Upper lobe of right lung (tissue), 1 donor: ENCODE measurements at places on chromosomes 7 and 10. TPM values are rescaled to one million over a fixed set of nuclear protein-coding genes. Genes with fewer than 3 reads are reported as not detected.

SLK gene
- total RNA-seq, result 46.7 TPM

GRCh38 chr10:102157224-102157623 is 5.0 kb downstream of the NOLC1 start:
- no peak for DNase-seq

AGMO gene
- total RNA-seq, result 0.20 TPM

DNA sequence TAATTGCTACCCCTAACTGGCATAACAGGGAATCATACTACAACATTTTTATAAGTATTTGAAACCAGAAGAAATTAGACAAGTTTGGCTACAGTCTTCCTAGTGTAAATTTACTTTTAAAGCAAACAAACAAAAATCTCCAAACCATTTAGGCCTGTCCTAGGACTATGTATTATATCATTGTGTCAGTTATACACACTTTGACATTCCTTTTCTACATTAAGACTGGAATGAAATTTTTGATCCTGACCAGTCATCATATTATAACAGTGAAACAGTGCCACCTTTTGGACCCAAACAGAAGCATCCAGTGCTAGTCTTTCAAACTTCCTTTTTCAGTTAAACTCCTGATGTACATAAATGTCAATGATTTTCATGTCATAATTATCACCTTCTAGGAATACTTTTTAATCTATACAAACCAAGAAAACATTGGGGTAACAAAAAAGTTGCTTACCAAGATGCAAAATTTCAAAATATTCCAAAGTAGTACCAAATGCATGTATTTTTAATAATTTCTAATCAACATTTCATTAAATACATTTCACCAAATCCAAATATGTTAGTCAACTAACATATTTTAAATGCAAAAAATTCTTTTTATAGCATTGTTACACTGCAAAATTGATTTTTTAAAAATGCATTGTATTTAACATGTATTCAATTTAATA is 75.7 kb downstream of the IMMP2L start:
- no peak for DNase-seq

DNA sequence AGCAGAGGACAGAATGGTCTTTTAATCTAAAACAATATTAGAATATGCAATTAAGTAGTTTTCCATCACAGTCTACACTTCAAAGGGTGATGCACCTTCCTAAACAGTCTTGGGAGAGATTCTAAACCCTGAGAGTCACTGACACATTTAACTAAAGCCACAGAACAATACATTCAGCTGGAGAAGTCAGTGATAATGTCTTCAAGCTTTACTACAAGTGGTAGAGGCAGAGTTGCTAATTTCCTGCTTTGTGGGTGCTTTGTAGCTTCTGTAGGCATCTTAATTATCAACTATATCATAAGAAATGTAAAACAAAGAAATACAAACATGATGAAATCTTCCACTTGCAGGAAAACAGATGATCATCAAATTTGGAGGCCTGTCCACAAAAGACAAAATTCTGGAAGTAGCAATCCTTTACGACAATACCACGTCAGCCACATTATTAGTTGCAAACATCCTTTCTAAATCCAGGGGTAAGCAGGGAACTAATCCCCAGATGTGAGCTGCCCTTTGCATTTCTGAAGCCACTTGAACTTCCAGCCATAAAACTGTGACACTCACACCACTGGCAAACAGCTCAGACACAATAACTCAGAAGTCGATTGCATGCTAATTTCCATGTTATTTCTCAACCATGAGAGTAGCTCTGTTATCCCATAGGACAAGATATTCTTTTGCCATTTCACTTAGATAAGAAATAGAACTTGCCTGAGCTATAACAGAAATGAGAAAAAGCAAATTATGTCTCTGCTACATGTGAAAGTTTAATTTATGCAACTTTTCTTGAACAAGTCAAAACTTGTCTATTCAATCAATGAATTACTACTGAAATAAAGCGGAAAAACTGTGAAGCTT is 212.2 kb downstream of the FAM107B start:
- DNase-seq, result no peak

- no peak for DNase-seq
Measured at GRCh38 chr7:108467391-108467790, 11.2 kb upstream of the NRCAM start.

GRCh38 chr7:15407910-15408309 is 153.9 kb downstream of the AGMO start:
- no peak for DNase-seq

- DNase-seq, result no peak
Measured at GRCh38 chr10:28214219-28214618, 88.6 kb downstream of the MPP7 start.

- no peak for DNase-seq
Measured at GRCh38 chr10:77578583-77579227, 58.9 kb downstream of the KCNMA1 start.

GRCh38 chr10:128645486-128645885 is 519.3 kb upstream of the MKI67 start:
- DNase-seq, result no peak

DNA sequence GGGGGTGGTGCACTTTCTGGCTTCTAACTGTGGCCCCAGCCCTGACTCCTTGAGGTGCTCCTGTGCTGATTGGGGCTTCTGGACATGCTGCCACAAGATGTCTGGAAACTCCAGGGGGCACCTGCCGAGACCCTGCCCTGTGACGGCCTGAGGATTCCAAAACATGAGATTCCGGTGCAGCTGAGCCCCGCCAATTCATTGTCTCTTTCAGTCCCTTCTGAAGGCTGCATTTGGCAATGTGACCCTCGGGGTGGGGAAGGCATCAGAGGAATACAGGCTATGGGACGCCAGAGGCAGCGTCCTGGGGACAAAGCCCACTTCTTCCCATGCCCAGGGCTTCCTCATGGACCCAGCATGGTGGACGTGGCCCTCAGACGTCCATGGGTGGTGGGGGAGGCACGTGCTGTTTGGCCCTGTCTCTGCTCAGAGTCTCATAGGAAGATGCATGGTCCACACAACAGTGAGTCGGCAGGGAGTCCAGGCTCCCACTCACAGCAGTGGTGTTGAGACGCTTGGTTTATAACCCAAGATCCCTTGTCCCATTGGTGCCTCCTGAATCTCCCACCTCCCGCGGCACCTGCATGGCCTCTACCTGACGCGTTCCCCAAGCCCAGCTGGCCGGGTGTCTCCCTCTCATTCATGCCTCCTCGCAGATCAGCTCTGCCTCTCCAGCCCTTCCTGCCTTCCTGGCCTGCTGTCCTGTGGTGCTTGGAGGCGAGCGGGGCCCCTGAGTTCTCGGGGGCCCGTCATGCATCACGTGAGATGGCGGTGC is 129.9 kb downstream of the WDR37 start:
- peak; percentile 55 for DNase-seq

GRCh38 chr7:42742318-42742717 is 169.6 kb downstream of the C7orf25 start:
- DNase-seq, result no peak
